ENCODE measurements at places on chromosomes 1 and 21. TPM values are rescaled to one million over a fixed set of nuclear protein-coding genes. Genes with fewer than 3 reads are reported as not detected.

Gene CLCA1
- polyA plus RNA-seq = not detected

Gene MIB2
- 78.7 TPM for polyA plus RNA-seq

Gene OR2T3
- polyA plus RNA-seq = not detected

Gene PRELP
- polyA plus RNA-seq = 1.5 TPM

Gene NME7
- 15.7 TPM for polyA plus RNA-seq

Gene CDCA8
- 7.0 TPM for polyA plus RNA-seq

Gene ACTA1
- 14,286 TPM for polyA plus RNA-seq

GRCh38 chr1:161185282-161185682 is 8.0 kb upstream of the B4GALT3 start:
- no peak for DNase-seq

DNA sequence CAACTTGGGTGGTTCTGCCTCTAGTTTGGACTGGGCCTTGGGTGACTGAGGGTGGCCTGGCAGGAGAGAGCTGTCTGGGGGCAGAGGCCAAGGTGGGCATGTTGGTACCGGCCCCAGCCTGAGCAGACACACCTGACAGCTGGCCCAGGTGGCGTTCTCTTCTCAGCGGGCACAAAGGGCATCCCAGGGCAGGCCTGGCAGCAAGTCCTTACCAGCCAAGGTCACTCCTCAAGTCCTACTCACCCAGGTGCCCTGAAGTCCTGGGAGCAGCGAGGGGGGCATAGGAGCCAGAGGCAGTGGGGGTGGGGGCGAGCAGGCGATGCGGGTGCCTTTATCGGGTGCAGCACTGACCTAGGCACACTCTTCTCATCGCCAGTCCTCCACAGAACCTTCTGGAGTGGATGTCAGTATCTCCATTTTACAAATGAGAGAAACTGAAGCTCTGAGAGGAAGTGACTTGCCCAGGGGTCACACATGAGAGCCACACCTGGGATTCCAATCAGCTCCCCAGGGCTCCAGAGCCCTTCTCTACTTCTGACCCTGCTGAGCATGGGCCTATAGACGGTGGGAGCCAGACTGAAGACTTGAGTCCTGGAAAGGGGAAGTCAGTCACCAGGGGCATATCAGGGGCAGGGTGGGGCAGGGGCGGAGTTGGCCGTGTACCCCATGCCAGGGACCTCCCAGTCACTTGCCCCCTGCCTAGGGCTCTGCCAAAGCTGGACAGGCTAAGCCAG is 587 bp upstream of the SLC25A34 start:
- no peak for DNase-seq

GRCh38 chr1:36123356-36123755 is 1.7 kb downstream of the COL8A2 start:
- DNase-seq = peak; percentile 17

GRCh38 chr1:227944931-227945890 is 2.5 kb downstream of the WNT9A start:
- DNase-seq = no peak

GRCh38 chr1:31753707-31754349 is 10.3 kb downstream of the ADGRB2 start:
- DNase-seq = peak; percentile 40

DNA sequence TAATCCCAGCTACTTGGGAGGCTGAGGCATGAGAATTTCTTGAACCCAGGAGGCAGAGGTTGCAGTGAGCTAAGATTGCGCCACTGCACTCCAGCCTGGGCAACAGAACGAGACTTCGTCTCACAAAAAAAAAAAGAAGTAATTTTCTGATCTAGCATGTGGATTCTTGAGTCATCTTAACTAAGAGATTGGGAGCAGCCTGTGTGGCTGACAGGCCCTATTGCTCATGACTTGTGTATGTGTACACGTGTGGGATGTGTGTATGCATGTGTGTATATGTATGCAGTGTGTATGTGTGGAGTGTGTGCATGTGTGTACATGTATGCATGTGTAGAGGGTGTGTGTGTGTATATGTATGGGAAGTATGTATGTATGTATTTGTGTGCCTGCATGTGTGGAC is 29.5 kb downstream of the DOP1B start:
- DNase-seq = no peak

- DNase-seq = no peak
Observed at GRCh38 chr1:56429288-56429687, 150.1 kb downstream of the PLPP3 start.

DNA sequence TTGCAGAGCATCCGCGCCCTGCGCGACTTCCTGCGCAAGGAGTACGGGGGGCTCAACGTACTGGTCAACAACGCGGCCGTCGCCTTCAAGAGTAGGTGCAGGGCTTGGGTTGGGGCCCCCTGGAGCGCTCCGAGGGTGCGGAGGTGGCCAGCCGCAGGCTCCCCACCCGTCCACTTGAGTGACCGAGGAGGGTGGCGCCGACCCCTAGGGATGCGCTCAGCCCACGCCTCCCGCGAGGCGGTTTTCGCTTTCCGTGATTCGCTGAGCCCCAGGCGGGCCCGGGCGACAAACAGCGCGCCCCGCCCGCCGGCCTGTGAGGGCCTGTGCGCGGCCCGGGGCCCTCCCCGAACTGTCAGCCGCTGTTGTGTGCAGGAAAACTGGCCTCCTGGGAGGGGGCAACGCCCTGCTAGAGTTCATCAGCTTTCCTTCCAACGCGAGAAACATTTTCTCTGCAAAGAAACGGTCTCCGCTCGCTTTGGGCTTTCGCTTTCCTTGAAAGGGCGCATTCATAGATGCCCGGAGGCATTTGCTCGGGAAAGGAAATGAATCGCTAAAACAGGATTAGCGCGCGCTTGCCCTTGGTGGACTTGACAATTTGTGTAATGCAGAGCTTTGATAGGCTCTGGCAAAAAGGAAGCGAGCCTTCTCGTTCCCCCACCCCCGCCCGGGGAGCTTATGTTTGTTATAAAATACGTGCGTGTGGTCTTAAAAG is 668 bp downstream of the CBR3 start:
- DNase-seq = no peak

DNA sequence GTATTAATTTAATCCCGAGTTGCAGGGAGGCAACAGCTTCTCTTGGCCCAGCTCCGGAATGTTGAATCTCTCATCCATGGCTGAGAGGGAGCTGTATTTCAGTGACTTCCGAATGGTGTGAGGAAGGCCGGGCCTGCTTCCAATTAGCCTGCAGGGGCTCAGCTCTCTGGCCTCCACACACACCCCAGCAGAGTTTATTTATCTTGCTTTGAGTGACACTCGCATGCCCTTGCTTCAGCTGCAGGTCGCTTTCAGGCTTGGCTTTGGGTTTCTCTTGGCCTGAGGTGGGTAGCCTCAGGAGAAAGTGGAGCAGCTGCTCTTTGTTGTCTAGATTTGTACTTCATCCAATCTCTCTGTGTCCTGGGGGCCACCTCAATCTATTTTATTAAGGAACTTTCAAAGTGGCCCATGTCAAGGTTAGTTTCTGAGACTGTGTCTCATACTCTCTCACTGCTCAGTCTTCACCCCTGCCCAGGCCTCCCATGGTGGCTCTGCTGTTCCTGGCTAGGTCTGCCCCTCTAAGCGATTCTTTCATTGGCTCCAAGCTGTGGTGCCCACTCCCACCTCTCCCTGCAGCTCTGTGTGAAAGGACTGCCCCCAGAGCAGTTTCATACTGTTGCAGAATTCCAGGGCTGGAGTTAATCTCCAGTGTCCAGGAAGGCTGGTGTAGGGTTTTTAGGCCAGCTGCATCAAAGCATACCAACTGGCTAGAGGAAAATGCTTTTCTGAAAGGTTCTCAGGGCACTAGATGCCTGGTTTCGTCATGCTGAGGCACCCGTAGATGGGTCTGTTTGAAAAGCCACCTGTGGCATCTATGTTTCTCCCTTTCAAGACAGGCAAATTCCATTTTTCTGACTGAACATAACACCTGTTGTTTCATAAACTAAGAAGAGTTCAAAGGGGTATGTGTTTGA is 153.5 kb downstream of the PLXNA2 start:
- DNase-seq = no peak

GRCh38 chr1:208344202-208344857 is 100.1 kb upstream of the PLXNA2 start:
- DNase-seq = no peak

GRCh38 chr1:193437785-193438184 is 251.4 kb upstream of the B3GALT2 start:
- DNase-seq = no peak

DNA sequence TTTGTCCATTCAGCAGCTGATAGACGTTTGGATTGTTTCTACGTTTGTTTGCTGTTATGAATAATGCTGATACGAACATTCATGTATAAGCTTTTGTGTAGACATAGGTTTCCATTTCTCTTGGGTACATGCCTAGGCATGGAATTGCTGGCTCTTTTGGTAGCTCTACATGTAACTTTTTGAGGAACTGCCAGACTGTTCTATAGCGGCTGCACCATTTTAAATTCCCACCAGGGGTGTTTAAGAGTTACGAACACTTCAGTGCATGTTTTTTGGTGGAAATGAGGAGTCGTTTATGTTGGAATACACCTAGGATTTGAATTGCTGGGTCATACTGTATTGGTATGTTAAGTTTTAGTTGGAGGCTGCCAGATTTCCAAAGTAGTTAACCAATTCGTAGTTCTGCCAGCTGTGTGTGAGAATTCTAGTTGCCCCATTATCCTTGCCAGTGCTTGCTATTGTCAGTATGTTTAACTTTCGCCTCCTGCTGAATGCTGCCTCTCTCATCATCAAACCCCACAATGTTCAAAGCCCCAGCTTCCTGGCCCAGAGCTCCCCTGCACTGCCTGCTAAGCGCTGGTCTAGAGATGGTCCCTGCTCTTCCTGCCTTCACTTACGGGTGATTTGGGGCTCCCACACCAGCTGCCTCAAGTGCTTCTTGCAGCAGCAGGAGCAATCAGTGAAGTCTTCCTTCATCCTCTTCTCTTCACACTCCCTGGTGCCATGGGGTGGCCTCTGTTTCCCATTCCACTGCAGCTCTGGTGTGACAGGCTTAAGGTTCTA is 81.0 kb downstream of the MAN1C1 start:
- no peak for DNase-seq

Data from forelimb muscle (tissue), 1 donor.